Ammon's horn (tissue), 1 donor: ENCODE measurements at places on chromosomes 4 and X.
A peak's percentile ranks its signal among the peaks of the same experiment; 100 is the strongest.

DNA sequence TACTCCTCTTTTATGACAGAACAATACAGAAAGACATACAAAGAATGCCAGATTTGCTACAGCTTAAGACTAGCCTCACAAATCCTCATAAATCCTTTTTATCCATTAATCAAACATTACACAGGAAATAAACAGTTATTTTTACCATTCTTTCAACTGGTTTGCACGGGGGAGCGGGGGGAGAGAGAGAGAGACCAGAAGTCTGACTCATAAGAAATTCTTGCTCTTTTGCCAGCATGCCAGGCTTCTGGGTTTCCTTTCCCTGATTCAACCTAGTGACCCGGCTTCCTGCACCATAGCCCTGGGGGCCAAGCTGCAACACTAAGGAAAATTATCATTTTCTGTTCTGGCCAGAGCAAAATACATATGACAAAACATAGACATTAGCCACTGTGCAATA lies 6.8 kb upstream of the RRAGB start:
- no peak for DNase-seq

DNA sequence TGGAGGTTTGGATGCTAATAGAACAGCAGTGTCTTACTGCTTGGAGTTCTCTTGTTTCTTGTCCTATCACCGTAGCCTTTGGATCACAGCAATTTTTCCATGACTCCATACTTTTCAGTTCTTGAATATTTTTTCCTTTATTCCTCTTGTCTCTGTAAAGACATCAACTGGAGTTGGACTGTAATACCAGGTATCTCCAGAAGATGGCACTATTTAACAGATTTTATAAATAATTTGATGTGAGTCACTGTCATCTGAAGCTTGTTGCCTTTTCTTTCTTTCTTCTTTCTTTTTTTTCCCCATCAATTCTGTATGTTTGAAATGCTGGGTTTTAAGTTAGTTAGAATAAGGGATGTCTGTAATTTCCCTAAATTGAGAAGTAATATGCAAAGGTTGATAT lies 24.1 kb downstream of the HPRT1 start:
- DNase-seq: peak; percentile 2

DNA sequence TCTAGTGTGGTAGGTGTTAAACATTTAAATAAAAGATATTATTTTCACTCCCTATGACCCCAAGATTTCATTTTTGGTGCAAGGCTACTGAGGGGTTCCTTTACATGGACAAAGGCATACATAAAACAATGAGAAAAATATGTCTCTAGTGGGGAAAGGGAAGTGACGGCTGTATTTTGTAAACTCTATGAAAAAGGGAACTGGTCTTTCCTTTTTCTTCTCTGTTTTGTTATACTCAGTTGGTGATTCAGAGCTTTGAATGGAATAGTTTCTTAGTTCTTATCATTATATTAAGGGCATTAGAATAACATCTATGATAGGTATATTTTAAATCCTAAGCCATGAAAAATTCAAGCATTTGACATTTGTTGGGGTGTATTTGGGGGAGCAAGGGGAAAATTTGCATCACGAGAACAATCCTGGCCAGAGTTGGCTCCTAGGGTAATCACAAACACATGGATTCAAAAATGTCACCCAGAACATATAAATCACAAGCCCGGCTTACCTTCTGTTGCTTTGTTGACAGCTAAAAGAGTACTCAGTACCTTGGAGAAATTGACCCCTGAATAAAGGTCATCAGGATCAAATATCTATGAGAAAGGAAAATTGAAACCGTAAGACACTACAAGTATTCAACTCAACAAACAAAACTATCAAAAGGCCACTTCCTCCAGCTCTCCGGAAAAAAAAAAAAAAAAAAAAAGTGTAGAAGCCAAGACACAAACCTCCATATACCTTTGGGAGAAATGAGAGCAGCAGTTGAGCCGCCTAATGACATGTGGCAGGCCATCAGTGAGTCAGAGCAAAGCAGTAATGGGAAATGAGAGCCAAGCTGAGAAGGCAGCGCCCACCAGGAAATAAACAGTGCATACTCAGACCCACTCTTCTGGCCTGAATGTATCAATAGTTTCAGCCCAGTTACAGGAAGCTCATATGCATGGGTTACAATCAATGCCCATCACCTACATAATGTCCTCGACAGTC lies 33.4 kb downstream of the ARHGEF6 start:
- DNase-seq: no peak

DNA sequence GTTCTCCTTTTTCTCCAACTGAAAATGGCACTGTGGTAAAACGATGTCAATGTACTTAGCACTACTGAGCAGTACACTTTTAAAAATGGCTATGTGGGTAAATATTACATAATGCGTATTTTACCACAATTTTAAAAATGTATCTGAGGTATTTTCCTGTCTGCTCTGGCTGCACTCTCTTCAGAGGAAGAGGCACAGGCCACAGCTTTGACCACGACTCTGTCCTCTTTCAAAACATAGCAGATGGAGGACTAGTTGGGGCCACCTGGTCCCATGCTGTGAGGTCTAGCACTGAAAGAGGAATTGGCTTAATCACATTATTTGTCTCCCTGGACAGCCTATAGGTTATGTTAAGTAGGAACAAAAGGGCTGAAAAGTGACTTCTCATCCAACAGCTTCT lies 5.2 kb downstream of the KCNE5 start:
- DNase-seq: no peak

- DNase-seq: no peak
Observed at GRCh38 chr4:75686346-75686745, 13.1 kb upstream of the G3BP2 start.

- DNase-seq: peak; percentile 21
Observed at GRCh38 chr4:177351622-177352244, 42.1 kb downstream of the NEIL3 start.

GRCh38 chr4:169305651-169306050 lies 34.9 kb upstream of the SH3RF1 start:
- DNase-seq: no peak

- DNase-seq: no peak
Observed at GRCh38 chr4:150817804-150818528, 197.1 kb downstream of the LRBA start.

DNA sequence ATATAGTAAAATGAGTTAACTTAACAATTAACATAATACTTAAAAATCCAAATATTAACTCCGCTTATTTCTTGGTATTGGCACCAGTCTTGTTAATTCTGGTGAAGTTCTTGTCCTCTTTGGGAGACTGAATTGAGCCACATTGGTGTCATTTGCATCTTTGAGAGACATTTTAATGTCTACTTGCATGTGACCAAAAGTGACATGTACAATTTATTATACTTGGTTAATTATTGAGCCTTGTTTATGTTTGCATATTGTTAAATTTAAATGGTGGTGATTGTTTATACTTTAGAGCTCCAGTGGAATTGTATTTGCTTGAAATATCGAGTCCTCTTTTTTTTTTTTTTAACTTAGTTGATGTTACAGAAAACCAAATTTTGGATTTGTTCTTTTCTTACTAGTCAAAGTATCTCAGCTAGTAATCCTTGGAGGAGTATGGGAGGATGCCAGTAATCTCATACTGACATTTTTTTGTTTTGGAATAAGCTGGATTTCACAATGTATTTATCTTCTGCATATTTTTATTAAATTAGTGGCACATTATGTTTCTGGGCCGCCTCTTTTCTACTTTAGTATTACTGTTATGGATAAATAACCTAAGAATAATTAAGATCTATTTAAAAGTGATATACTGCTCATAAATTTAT lies 3.9 kb downstream of the SPCS3 start:
- DNase-seq: no peak

- no peak for DNase-seq
Observed at GRCh38 chr4:188023682-188024081, 28.1 kb downstream of the ZFP42 start.

GRCh38 chr4:87045234-87045558 lies 110.4 kb downstream of the AFF1 start:
- no peak for DNase-seq

DNA sequence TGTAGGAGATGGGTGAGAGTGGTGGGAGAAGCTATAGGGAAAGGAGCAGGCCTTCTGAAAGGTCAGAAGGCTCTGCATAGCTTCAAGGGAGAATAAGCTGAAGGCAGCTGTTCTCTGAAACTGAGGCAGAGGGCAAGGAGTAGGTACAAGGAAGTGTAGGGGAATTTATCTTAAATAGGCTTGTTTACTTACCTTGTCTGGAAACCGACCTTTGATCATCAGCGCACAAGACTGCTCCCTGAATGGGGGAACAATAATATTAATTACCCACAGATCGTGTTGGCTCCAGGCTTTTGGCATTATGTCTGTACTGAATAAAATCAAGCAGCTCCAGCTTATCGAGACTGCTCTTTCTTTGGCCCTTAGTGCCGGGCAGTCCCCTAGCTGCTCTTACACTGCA lies 175.5 kb upstream of the MAGEB16 start:
- no peak for DNase-seq

- DNase-seq: no peak
Observed at GRCh38 chr4:12579172-12579571, 905.0 kb downstream of the RAB28 start.

DNA sequence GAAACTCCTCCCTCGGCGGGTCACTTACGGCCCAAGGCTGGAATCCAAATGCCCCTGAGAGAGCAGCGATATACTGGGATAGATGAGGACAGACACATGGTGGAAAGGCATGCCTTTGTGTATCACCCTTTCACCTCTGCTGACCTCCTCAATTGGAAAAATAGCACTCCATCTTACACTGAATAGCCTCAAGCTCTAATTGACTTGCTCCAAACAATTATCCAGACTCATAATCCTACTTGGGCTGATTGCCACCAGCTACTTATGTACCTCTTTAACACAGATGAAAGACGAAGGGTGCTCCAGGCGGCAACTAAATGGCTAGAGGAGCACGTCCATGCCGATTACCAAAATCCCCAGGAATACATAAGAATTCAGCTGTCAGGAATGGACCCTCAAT lies 1142.2 kb downstream of the ARAP2 start:
- no peak for DNase-seq

- DNase-seq: no peak
Observed at GRCh38 chr4:173917255-173917960, 366.1 kb downstream of the FBXO8 start.

- no peak for DNase-seq
Observed at GRCh38 chr4:61922766-61923165, 722.6 kb downstream of the ADGRL3 start.

DNA sequence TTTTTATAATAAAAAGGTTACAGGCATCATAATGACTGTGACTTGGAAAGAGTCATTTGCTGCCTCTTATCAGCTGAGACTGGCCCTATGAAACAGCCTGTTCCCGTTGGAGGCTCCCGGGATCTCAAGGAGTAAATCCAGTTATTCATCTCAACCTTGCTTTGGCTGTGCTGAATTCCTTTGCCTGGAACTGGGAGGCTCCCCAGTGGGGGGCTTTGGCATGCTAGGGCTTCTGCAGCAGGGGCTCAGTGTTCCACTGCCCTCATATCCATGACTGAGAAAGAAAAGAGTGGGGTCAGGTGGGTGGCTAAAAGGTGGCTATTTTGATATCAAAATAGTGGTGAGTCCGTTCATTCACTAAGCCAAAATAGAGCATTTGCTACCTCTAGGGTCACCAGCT lies 71.2 kb downstream of the TRPC5 start:
- no peak for DNase-seq
